Vein endothelial cell (primary cell): ENCODE measurements at places on chromosomes 1 and 21. TPM values are rescaled to one million over a fixed set of nuclear protein-coding genes. Genes with fewer than 3 reads are reported as not detected.

LSM10 gene
- total RNA-seq, result 6.4 and 8.8 TPM in 2 replicates

LRRC71 gene
- 0.19 and 0.33 TPM in 2 replicates for total RNA-seq

LCE1C gene
- total RNA-seq, result not detected in 2 replicates

ADGRB2 gene
- total RNA-seq, result 0.19 and 0.65 TPM in 2 replicates

FOXO6 gene
- total RNA-seq, result 0.33 and 0.57 TPM in 2 replicates

GUCA2B gene
- total RNA-seq, result not detected in 2 replicates

PRR9 gene
- total RNA-seq, result not detected in 2 replicates

TRPM2 gene
- total RNA-seq, result 0.33 and 1.1 TPM in 2 replicates

S100A2 gene
- 0.33 and 0.86 TPM in 2 replicates for total RNA-seq

NBPF6 gene
- total RNA-seq, result not detected in 2 replicates

RGS4 gene
- 371 and 374 TPM in 2 replicates for total RNA-seq

ADAMTS1 gene
- 21.2 and 26.9 TPM in 2 replicates for total RNA-seq
